Chondrocyte (in vitro differentiated cells): ENCODE measurements at places on chromosomes 5 and 9. TPM values are rescaled to one million over a fixed set of nuclear protein-coding genes. Genes with fewer than 3 reads are reported as not detected.

DNA sequence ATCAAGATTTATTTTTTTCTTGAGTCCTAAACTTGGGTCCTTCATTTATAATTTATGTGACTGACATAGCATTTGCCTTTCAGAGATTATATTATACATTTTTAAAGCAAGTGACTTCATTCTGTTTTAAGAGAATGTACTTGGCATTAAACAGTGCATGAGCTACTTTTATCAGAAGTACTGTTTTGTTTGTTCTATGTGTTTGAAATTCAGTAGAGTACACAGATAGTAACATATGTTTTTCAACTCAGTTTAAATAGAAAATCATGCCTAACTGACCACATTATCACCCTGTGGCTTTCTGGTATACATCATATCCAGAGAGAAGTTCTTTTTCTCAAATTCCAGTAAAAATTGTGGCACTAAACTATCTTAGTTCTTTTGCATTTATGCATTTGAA is 335.3 kb upstream of the CDH18 start:
- DNase-seq, result no peak

INSL4 gene
- not detected in 3 replicates for total RNA-seq

DNA sequence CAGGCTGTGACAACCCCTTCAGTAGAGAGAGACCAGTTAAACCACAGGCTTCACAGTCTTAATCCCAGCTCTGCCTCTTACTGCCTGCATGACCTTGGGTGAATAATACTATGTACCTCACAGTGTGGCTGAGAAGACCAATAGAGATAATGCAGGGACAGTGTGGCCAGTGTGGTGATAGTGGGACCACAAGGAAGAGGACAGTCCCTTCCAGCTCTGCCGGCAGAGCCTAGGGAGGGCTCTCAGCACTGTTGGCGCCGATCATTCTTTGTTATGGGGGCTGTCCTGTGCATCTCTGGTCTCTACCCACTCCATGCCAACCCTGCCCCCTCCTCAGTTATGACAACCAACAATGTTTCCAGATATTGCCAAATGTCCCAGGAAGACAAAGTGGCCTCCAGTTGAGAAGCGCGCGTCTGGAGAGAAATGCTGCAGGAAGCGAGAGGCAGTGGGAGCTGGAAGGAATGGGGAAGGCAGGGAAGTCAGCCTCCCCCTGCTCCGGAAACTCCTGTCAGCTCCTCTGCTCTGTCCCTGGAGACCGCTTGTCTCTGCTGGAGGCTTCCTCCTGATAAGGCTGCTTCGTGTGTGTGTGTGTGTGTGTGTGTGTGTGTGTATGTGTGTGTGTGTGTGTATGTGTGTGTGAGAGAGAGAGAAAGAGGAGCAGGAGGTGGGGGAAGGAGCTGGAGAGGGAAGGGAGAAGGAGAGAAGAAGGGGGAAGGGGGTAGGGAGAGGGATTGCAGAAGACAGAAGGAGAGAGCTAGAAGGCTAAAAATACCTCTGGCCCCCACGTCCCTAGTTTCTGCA is 31.8 kb upstream of the FABP6 start:
- no peak for DNase-seq

C9 gene
- not detected in 3 replicates for total RNA-seq

GRCh38 chr5:90020575-90021538 is 388.7 kb downstream of the CETN3 start:
- no peak for DNase-seq

DNA sequence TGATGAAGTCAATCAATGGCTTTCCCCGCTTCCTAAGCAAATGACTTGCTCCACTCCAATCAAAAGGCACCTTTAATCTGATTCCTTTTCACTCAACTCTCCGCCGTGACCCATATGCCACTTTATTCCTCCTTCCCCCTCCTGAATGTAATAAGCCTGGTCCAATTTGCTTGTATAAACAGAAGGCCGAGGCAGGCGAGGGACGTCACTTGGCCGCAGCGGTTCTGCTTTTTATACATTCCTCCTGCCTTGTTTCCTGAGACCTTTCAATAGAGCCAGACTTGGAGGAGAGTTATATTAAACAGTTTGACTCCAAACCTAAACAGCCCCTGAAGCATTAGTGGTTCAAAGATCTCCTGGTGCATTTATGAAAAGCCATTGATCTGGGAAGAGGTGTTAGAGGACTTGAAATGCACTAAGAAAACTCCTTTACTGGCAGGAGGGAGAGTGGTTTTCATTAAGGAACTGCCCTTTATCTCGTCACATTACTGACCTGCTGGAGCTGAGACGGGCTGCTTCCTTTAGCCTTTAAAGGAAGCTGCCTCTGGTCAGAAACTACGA is 273.4 kb downstream of the SLIT3 start:
- no peak for DNase-seq

NTRK2 gene
- 37.6 to 77.6 TPM (median 40.0 TPM) in 3 replicates for total RNA-seq

CFAP77 gene
- 0.47 to 0.74 TPM (median 0.63 TPM) in 3 replicates for total RNA-seq

DNA sequence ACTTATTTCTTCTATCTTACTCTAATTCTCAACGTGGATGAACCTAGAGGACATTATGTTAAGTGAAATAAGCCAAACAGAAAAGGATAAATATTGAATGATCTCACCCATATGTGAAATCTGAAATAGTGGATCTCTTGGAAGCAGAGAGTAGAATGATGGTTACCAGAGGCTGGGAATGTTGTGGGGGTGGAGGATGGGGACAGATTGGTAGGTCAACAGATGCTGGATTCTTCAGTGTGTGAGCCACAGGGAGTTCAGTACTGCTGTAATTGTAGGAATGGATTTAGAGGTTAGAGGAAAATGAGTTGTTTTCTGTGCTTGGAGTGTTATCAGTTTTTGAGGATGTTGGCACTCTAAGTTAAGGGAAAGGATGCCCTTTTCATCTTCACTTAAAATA is 190.6 kb downstream of the FBXL7 start:
- no peak for DNase-seq

DNA sequence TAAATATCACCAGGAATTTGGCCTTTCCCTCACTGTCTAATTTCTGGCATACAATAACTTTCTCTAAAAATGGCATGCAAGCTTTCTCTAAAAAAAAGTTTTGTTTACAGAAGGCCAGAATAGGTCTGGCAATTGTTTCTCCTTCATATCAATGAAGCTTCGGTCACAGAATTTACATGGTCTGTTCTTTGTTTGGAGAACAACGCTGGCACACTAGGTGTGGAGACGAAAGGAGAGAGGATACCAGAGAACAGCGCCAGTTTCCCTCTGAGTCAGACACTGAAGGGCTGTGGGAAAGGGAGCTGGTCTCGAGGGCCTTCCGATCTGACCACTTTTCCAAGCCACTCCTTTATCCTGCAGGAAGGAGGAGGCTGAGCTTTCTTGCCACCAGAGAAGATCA is 60.1 kb upstream of the ITGA1 start:
- DNase-seq, result no peak

- DNase-seq, result no peak
These were observed 167.3 kb downstream of the GNAQ start for GRCh38 chr9:77864211-77864889.

EMB gene
- 5.7 to 11.5 TPM (median 7.8 TPM) in 3 replicates for total RNA-seq

GRCh38 chr9:115093520-115093919 is 24.4 kb downstream of the TNC start:
- no peak for DNase-seq

ALDH7A1 gene
- total RNA-seq, result 54.0 to 71.3 TPM (median 58.2 TPM) in 3 replicates
